ENCODE measurements at places on chromosomes 1 and 21.

DNA sequence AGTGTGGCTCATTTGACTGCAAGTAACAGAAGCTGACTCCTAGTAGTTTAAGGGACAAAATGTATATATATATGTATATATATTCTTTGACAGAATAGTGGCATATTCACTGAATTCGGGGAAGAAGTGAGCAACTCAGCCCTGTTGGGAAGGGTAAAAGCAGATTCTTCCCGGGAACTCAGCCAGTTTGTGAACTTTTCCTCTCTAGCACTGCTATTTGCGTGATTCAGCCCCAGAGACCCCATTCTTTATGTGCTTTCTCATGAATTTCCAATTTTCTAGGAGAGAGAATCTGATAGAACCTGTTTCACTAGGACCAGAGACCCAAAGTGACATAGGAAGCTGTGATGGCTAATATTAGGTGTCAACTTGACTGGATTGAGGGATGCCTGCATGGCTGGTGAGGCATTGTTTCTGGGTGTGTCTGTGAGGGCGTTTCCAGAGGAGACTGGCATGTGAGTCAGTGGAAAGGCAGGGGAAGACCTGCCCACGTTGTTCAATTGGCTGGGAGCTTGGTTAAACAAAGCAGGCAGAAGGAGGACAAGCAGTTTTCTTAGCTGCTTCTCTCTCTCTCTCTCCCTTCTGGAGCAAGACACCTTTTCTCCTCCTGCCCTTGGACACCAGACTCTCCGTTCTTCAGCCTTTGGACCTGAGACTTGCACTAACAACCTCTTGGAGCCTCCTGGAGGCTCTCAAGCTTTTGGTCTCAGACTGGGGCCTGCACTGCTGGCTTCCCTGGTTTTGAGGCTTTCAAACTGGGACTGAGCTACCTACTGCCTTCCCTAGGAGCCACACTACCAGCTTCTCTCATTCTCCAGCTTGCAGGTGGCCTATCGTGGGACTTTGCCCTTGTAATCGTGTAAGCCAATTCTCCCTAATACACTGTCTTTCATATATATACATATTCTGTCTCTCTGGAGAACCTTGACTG is 93.4 kb upstream of the KCNK1 start:
- DNase-seq = no peak

GRCh38 chr1:54583871-54584270 is 35.8 kb downstream of the ACOT11 start:
- DNase-seq = no peak

GRCh38 chr1:166588741-166589140 is 250.5 kb upstream of the POGK start:
- no peak for DNase-seq

DNA sequence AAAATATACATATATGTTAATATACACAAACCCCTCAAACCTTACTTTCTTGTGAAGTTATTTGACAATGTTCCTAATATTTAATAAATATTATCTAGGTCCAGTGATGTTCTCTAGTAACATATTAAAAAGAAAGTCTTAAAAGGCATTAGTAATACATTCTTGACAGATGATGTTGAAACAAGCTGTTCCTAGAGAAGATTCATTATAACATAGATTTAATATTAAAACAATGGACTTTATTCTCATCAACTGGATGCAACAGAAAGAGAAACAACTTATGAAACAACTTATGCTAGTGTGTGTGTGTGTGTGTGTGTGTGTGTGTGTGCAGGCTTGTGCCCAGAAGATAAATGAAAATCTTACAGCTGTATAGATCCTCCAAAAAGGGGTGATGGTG is 68.5 kb upstream of the PLXNA2 start:
- no peak for DNase-seq

DNA sequence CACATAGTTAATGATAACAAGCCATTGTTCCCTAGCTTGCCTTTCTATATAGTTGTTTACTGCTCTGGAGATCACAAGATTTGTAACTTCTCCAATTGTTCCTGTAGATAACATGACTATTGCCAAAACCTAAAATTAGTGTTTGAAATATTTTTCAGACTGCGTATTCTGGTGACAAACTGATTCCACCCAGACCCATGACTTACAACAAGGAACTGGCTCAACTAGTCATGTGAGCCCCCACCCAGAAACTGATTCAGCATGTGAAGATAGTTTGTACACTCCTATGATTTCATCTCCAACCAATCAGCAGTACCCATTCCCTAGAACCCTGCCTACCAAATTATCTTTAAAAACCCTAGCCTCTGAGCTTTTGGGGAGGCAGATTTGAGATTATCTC is 131.4 kb upstream of the BCL9 start:
- DNase-seq = no peak

DNA sequence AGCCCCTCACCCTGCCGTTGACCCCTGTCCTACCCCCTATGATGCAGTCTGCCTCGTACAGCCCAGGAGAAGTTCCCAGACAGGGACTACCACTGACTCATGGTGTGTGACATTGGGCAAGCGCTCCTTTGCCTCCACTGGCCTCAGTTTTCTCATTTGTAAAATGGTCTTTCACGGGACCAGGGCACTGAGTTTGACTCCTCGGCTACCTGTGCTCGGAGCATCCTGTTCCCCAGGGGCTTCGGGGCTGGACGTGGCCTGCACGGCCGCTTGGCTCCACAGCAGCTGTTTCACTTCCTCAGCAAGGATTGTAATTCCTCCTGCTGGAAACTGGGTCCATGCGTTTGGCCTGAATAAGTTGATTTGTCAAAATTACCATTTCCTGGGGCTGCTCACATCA is 277.3 kb downstream of the MATN1 start:
- no peak for DNase-seq

GRCh38 chr1:150650193-150650592 is 20.8 kb upstream of the ENSA start:
- DNase-seq = no peak

DNA sequence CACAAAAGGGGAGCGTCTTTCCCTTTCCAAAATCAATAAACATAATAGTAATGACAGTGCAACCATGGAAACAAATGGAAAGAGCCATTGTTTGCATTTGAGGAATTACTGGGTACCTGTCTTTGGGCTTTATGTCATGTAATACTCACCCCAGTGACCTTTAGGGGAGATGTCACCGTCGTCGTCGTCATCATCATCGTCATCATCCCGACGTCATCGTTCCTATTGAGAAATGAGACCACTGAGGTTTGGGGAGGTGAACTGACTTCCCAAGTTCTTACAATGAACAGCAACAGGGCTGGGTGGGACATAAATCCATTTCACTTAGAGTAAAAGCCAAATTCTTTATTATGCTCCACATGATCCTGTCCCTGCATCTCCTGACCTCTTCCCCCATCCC is 168.9 kb upstream of the KAZN start:
- no peak for DNase-seq

DNA sequence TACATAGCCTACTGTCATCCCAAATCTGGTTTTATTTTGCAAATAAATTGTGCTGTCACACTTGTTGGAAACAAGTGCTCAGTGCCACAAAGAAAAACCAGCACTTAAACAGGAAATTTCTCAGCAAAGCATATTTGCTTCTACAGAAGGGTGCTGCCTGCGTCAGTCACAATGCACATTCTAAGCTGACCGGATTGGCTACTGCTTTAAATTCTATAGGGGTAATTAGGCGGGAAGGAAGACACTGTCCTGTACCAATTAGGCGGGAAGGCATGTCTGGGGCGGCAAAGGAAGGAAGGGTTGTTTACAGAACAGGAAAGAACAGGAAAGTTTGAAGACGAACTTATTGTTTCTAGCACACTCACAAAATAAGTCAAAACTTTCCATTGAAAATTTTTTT is 2.8 kb downstream of the IFI16 start:
- no peak for DNase-seq

- no peak for DNase-seq
These were observed 14.7 kb upstream of the TRAF3IP3 start for GRCh38 chr1:209741193-209741592.

DNA sequence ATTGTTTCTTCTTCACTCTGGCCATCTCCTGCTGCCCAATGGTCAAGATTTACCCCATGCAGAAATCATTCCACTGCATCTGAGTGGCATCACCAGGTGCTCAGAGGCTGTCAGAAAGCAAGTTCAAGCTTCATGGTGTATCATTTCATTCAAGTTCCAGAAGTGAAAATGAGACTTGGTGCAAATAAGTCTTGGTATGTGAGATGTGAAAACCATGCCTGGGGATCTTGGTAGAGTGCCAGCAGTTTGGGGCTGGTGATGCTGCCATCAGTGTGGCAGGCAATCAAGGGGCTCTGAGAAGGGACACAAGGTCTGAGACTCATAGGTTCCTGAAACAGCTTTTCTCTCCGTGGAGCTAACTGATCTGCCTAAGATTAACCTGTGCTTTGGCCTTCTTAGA is 52.0 kb downstream of the CD2 start:
- DNase-seq = no peak

- DNase-seq = no peak
These were observed 30.7 kb downstream of the GNG12 start for GRCh38 chr1:67802565-67802964.

- DNase-seq = no peak
These were observed 138.5 kb downstream of the SLC45A1 start for GRCh38 chr1:8456308-8456912.

GRCh38 chr1:51330331-51331201 is at the start of gene TTC39A:
TSS of gene TTC39A (minus strand) at chr1:51330562. CDS start at chr1:51330477, 85 bp downstream.
- DNase-seq = no peak

- DNase-seq = no peak
These were observed 216.6 kb upstream of the ZP4 start for GRCh38 chr1:238107322-238107721.

DNA sequence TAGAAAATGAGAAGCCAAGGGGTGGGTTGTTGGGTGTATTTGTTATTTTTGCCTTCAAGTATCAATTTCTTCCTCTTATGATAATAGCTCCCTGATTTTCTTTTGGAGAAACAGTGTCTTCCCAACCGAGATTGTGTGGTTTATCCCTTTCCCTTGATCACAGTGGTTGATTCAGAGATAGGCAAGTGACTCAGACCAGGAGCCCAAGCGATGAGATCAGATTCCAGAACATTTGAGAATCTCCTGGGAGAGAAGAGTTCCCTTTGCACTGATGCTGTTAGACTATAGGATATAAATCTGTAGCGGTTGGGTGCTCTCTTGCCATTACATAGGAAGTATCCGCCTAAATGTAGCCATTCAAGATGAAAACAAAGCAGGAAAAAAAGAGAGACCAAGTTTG is 90.1 kb upstream of the WDR26 start:
- DNase-seq = no peak

DNA sequence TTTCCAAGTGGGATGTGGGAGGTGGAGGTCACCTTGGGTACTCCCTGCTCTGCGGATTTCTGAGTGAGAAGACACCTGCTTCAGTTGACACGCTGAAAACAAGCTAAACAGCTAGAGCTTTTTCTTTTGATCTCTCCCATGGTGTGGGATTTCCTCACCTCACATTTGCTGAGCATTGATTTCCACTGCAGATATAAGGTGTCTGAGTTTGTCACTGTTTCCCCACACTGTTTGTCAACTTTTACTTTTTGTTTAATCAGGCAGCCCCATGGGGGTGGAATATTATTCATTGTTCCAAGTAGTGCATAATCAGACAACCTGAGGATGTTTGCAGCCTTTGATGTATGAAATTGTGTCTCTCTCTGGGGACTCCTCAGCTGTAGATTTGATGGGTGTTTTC is 49.5 kb downstream of the FASLG start:
- DNase-seq = no peak

DNA sequence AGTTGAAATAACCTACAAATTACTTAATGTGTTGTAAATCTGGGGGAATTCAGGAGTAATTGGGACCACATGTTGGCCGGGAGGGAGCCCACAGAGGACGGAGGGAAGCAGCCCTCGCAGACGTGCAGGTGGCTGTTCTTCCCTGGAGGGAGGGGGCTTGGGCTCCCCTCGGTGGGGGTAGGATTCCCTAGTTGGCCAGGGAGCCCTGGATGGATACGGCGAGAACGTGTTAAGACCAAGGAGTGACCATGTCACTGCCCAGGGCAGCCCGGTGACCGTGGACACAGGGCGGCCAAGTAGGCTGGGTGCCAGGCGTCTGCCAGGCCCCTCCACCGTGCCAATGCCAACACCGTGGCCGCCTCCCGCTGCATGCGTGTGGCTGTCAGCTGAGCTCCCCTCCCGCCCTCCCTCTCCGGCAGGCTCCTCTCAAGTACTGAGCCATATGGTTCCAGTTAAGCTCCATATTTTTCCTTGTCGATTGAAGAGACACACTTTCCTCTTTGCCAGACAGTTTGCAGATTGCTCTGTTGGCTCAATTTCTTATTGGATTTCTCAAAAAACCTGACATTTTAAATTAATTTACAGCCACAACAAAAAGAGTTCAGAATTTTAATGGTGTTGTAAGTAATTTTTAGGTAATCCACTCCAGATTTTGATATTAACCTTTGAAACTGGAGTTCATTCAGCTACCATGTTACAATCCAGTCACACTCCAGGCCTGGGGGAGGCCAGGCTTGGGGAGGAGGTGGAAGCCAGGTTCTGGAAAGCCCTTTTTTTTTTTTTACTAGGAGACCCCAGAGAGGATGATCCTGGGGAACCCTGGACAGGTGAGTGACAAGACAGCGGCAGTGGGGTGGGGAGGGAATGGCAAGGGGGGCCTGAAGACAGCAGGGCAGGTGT is 71.2 kb downstream of the CASZ1 start:
- no peak for DNase-seq

GRCh38 chr21:44834951-44835646 is 17.2 kb upstream of the SUMO3 start:
- no peak for DNase-seq

DNA sequence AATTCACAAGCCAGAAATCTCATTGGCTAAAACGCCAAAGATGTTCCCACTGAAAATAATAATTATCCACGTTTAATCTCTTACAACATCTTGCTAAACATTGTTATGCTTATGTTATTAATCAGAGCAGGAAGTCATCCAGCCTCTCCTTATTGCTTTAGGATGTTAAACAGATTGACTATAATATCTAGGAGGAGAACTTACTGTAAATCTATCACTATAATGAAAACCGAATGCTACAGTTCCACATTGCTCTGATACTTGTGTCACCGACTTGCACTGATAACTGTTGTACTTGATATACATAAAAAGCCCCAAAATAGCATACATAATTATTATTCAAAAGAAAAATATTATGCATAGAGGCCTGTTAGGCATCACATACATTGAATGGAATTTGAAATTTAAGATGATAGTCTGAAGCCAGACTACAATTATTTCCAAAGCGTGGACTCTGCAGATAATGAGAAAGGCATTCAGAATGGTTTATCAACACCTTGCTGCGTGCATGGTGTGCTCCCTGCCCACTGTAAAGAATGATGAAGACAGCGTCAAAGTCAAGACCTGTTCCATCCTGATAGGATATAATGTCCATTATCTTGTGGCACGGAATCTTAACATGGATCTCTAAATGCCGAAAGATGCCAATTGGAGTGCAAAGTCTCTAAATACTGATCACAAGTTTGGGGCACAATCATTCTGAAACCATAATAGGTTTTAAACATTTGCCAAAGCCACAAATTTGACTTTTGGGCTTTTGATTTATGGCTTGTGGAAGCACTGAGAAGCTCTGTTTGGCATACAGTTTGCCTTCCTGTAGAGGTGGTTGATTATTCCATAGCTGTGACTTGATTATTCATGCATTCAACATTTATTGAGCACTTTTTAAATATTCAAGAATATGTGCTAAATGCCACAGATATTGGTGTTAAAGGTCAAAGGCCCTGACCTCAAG is 71.3 kb downstream of the CRB1 start:
- DNase-seq = no peak

GRCh38 chr1:151318975-151319374 is 8.2 kb downstream of the PI4KB start:
- no peak for DNase-seq
